ENCODE measurements at places on chromosomes 16 and 17.

DNA sequence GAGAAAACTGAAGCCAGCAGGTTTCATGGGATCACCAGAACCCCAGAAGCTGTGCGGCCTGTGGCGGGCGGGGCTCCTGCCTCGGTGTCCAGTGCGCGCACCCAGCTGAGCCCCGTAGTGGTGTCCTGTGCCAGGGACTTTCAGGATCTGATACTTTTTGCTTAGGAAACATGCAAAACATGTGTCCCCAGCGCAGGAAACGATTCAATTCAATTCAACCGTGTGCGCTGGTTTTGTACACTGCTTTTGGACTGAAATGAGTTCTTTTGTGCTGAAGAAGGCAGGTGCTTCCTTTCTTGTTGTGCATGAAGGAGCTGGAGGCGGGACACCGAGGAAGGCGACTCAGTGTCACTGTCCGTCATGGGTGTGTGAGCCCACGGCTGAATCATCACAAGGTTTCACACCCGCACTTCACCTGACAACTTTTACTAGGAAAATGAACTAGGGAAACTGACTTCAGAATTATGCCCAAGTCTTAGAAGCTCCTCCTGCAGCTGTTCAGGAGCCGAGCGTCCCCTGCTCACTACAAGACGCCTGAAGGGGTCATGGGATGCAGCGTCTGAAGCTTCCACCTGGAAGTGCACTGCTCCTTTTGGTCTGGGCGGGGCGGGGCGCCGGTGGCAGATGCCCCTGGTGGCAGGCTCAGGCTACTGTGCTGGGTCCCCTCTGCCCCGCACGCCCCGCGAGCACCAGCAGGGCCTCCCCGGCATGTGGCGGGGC, 31.4 kb upstream of the ZNF750 start:
- DNase-seq, result peak; percentile 62

GRCh38 chr17:69434164-69434579, 19.7 kb downstream of the MAP2K6 start:
- DNase-seq, result peak; percentile 64

- DNase-seq, result no peak
These were observed 318.3 kb downstream of the SLC39A11 start for GRCh38 chr17:72774236-72774635.

- DNase-seq, result no peak
These were observed 10.8 kb downstream of the ARL2BP start for GRCh38 chr16:57255686-57256415.

- DNase-seq, result no peak
These were observed 19.6 kb upstream of the CACNA1H start for GRCh38 chr16:1133271-1133670.

DNA sequence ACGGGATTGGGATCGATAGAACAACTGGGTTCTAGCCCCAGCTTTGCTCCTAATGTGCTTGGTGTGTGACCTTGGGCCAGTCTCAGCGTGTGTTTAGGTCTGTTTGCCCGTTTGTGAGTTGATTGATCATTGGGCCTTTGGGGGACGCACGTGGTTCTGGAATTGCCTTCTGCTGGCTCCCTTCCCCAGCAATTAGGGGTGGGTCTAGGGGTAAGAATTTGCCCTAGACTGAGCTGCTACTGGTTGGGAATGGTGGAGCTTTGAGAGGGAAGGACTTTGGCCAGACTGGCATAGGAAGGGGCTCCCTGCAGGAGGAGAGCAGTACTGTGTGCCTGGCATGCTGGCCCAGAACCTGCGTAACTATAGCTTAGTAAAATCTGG, 1.5 kb downstream of the SPNS2 start:
- DNase-seq, result no peak

DNA sequence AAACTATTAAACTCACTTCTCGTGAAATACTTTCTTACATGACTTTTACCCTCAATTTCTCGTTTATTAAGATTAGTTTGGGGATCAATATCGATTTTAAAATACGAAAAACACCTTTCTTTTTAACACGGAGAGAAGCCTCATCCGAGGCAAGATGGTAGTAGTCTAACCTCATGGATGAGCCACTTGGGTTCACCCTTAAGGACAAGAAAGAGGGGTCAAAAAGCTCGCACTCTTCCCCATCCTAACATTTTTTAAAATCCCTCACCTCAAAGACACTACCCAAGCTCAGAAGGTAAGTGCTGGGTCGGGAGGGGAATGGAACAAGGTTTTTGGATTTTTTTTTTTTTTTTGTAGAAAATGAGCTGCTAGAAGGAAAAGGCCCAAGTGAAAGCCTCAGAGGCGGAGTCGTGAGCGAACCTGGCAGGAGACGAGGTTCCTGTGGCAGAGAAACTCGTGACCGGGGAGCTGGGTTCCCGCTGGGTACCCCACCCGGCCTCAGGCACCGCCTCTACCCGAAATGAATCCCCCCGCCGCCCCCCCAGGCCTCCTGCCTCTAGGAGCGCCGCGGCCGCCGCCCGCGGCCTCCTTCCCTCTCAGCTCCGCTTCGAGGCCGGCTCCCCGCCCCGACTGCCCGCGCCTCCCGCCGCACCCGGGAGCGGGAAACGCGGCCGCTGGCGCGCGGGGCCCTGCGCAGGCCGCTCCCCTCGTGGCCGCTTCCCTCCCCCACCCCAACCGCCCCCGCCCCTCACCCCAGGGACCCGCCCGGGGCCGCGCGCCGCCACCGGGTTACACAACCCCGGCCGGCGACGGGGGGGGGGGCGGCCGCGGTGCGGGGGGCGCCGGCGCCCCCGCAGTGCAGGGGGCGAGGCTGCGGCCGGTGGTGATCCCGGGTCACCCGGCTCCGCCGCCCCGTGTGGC, 1.6 kb downstream of the NUFIP2 start:
- peak; percentile 66 for DNase-seq

- DNase-seq, result no peak
These were observed 18.6 kb downstream of the RNF43 start for GRCh38 chr17:58398574-58399266.

DNA sequence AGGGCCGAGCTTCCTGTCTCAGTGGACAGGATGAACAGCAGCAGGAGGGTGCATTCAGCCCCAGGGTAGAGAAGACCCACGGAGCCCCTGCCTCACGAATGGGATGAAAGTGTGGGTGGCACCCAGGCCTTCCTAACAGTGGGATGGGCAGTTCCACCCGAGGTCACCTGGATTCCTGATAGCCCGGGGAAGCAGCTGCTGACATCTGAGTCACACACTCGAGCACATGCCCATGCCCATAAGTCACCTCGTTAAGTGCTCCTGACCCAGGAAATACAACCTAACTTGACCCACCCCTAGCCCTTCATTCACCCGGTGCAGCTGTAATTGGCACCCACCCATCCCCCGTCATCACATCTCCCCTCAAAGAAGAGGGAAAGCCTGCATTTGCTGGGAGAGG, 85.3 kb upstream of the FOXF1 start:
- DNase-seq, result no peak

DNA sequence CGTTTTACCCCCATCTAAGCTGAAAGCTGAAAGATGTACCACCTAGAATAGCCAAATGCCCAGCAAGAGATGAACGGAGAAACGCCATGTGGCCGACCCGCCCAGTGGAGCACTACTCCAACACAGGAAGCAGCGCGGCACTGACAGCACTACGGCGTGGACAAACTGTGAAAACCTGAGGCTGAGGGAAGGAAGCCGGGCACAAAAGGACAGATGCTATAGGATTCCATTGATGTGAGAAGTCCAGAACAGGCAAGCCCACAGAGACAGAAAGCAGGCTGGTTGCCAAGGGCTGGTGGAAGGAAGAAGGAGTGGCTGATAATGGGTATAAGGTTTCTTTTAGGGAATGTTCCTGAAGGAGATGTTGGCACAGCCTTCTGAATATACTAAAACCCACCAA, 29.4 kb upstream of the SLC38A8 start:
- no peak for DNase-seq

- no peak for DNase-seq
These were observed 44.4 kb downstream of the CLEC19A start for GRCh38 chr16:19329932-19330331.

DNA sequence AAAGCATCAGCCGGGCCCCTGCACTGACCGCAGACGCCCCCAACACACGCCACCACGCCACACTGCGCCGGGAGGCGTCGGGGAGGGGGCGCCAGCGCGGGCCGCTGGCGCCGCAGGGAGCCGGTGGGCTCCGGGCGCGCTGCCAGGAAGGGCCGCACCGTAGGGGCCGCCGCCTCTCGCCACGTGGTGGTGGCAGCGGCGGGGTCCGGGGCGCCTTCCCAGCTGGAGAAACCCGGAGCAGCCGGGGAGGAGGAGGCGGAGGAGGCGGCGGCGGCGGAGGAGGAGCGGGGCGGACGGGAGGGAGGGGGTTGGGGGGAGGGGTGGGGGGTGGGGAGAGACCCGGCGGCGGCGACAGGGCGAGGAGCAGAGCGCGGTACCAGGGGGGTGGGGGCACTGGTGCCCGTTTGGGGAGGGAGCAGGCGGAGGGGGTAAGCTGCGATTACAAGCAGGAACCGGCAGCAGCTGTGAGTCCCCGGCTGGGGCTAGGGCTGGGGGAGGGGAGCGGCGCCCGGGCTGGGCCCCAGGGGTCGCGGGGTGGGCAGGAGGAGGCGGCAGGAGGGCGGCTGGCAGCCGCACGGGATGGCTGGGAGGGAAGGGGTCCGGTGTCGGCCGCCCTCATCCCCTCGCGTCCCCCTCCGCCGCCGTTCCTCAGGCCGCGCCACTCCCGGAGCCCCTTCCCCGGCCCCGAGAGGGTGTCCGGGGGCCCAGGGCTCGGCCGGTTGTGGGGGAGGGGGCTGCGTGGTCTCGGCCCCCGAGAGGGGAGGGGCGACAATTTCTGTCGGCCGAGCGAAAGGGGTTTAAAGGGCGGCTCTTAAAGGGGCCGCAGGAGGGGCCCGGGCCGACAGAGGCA, at the start of gene TBKBP1:
TSS of gene TBKBP1 (plus strand) at position 431 of the 850 bp plus-strand sequence. CDS start 1,952 bp downstream, outside the sequence.
- DNase-seq, result peak; percentile 50

- DNase-seq, result no peak
These were observed 10.7 kb downstream of the MYH4 start for GRCh38 chr17:10458701-10459100.

- no peak for DNase-seq
These were observed 817.6 kb upstream of the CDH8 start for GRCh38 chr16:62853887-62854286.

DNA sequence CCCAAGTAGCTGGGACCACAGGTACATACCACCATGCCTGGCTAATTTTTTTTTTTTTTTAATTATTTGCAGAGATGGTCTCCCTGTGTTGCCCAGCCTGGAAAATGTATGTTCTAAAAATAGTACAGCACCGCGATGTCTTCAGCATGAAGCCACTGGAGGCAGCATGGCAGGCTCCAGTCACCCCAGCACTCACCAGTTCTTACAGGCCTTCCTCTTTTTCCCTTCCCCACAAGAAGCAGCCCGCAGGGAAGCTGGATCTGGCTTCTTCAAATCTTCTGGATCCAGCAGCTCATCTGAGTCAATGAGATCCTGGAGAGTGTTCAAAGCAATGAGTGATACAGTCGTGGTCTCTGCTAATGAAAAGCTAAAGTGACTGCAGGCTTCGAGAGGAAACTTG, 16.2 kb downstream of the CIAPIN1 start:
- DNase-seq, result no peak

DNA sequence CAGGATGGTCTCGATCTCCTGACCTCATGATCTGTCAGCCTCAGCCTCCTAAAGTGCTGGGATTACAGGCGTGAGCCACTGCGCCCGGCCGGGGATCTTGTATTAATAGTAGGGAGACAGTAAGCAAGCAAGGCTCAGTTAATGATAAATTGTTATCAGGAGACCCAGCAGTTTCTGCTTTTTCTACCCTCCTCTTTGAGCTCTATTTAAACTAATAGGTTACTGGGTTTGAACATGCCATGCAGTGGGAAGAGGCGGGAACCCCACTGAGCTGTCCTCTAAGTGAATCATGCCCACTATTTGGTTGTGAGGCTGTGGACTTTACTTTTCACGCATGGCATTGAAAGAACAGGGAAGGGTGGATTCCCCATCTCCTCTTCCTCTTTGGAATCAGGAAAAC, 223.9 kb downstream of the WWOX start:
- DNase-seq, result no peak

DNA sequence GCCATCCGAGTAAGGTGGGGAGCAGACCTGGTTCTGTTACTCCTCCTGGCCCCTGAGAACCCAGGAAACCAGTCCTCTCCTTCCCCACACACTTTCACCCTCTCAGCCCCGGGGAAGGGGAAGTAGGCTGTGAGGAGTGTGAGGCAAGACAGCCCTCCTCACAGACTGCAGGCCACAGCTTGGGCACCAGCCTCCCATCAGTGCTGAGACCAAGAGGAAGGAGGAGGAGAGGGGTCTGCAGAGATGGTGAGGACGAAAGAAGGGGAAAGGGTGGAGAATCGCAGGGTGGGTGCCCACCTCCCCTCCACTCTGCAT, 7.0 kb downstream of the G6PC3 start:
- DNase-seq, result no peak

DNA sequence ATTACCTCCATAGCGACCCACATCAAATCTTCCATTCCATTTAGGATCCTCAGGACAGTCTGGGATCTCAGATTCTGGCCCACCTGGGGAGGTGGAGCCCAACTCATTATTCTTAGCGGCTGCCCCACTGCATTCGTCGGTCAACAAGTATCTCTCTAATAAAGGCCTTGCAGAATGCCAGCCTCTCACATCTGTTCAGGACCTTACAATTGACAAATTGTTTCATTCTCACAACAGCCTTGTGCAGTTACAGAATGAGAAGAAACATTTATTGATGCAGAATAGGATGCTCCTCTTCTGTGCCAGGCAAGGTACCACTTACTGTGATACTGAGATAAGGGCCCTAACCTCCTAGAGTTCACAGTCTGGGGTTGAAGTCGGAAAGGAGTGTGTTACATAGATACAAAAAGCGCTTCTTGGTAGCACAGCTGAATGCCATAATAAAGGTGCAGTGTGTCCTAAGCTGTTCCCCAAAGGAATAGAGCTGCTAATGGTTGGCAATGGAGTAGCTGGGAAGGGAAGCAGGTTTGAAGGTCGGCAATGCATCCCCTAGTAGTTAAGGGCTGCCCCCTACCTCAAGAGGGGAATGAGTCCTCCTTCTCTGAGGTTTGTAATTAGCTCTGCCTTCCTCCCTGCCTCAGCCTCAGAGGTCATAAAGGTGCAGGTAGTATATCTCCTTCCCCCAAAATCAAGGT, 2.3 kb upstream of the MPP2 start:
- no peak for DNase-seq

- DNase-seq, result no peak
These were observed 42.5 kb downstream of the ST3GAL2 start for GRCh38 chr16:70396246-70396904.
